ENCODE measurements at places on chromosomes 7 and 10. TPM values are rescaled to one million over a fixed set of nuclear protein-coding genes. Genes with fewer than 3 reads are reported as not detected.

GRCh38 chr10:30365278-30365677 is 16.2 kb upstream of the MTPAP start:
- DNase-seq, result no peak

GHRHR gene
- not detected for total RNA-seq

DNA sequence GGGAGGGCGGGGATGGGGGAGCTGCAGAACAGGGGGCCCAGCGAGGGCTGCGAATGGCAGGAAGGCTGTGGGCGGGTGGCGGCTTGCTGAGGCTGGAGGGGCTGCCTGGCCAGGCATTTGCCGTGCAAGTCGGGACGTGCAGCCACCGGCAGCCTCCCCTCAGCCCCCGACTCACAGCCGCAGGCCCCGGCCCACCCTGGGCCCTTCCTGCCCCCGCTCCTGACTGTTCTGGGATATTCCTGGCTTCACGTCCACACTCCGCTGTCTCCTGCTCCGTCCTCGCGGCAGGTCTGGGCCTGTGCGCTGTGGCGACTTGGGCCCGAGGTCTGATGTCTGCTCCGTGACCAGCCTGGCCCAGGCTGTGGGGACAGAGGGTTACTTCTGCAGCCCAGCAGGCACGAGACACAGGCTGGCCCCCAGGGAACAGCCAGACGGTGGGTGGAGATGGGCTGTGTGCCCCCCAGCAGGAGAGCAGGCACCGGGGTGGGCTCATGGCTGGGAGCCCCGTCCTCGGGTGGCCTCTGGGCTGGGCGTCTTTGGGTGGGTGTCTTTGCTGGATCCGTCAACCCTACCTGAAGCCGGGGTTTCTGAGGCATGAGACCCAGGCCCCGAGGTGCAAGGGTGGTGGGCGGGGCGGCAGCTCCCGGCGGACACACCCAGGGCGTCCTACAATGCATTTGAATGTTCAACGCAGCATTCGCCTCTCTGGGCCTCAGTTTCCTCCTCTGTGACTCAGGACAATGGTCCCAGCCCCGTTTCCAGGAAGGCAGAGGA is 86.5 kb downstream of the FOXL3 start:
- no peak for DNase-seq

GRCh38 chr10:14478604-14479003 is 147.9 kb upstream of the FRMD4A start:
- no peak for DNase-seq

DNA sequence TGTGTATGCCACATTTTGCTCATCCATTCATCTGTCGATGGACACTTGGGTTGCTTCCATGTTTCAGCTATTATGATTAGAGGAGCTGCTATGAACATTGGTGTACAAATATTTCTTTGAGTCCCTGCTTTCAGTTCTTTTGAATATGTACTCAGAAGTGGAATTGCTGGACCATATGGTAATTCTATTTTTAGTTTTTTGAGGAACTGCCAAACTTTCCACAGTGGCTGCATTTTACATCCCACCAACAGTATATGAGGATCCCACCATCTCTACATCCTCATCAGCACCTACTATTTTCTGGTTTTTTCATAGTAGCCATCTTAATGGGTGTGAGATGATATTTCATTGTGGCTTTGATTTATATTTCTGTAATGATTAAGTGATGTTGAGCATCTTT is 44.7 kb upstream of the ZMIZ2 start:
- DNase-seq, result no peak

DNA sequence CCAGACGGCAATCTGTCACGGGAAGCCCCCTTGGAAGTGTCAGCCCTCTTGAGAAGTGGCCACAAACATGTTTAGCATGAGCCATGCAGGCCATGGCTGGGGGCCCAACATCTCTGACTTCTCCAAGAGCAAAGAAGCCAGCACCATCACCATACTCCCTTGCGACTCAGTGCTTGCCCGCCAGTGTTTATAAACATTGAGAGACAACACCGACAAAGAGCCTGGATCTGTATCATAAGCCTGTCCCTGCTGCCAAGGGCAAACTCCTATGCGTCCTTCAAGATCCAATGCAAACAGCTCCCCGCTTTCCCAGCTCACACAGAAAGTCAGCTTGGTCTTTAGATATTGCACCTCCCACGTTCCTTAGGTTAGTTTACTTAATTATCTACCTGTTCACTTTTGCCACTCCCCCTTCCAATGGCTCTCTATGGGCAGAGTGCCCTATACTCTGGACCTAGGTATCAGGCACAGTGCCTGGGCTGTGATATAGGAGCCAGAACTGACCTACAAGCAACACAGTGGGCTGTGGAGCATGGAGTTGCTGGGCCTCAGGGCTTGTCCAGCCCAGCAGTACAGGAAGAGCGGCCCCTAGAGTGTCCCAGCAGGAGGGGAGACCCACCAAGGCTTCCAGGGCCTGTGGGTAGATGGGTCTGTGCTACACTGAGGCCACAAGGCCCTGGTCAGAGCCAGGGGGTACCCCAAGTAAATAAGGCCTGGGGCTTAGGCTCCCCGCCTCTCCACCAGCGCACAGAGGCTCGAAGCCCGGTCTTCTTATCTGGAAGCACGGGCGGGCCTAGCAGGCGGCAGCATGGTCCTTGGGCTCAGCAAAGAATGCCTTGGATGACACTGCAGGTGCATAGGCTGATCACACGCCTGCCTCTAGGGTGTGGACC is 37.7 kb downstream of the CAMK2B start:
- DNase-seq, result no peak

SMKR1 gene
- total RNA-seq, result 1.7 TPM

- DNase-seq, result no peak
Observed at GRCh38 chr10:22369434-22370072, 24.3 kb downstream of the SPAG6 start.

GRCh38 chr7:148395990-148396716 is 194.4 kb upstream of the C7orf33 start:
- no peak for DNase-seq

DNA sequence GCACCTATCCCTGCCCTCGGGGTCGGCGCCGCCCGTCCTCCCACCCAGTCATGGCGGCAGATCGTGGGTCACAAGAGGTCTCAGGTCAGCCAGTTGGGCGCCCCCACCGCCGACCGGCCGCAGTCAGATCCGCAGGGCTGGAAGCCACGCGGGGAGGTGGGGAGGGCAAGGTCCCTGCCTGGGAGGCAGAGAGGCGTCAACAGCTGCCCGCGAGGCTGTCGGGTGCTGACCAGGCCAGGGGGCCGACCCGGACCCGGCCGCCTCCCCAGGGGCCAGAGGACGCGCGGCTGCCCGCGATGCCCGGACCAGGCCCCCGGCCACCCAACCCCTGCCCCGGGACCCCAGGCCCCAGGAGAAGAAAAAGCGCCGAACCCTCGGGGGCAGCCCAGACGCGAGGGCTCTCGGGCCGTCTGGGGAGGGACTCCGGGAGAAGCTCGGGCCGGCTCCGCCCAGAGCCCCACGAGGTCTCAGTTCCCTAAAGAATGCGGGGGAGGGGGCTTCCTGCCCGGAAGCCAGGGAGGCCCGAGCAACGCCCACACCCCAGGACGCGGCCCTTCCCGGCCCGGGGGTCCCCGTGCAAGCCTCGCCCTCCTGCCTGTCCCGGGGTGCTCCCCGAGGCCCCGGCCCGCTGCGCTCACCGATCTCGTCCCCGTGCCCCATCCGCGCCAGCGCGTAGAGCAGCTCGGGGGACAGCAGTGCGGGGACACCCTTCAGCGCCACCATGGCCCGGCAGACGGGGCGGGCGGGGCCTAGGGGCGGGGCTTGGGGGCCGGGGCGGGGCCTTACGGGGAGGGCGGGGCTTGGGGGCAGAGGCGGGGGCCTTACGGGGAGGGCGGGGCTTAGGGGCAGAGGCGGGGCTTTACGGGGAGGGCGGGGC is at the start of gene FUOM:
TSS of gene FUOM (minus strand) at position 735 of the 877 bp plus-strand sequence. CDS start at position 723, 12 bp downstream.
- peak; percentile 68 for DNase-seq

GRCh38 chr7:76302347-76303201 is at the start of gene HSPB1:
Gene HSPB1, plus strand, starts transcription at chr7:76302673. Its CDS starts 40 bp downstream, at chr7:76302713.
- peak; percentile 62 for DNase-seq

DNA sequence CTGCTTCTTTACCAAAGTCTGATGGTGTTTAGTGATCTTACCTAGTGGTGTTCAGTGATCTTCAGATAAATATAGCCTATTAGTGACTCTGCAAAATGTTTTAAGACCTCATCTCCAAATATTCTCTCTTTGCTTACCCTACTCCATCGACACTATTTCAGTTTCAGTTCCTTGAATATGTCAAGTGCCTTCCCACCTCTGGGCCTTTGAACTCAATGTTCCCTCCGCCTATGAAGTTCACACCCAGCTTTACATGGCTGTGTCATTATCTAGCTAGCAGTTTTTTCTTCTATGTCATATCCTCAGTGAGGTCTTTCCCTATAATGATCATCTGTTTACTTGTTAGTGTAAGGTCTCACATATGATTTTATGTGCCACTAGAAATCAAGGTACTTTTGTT is 322.6 kb downstream of the DGKB start:
- DNase-seq, result no peak

DNA sequence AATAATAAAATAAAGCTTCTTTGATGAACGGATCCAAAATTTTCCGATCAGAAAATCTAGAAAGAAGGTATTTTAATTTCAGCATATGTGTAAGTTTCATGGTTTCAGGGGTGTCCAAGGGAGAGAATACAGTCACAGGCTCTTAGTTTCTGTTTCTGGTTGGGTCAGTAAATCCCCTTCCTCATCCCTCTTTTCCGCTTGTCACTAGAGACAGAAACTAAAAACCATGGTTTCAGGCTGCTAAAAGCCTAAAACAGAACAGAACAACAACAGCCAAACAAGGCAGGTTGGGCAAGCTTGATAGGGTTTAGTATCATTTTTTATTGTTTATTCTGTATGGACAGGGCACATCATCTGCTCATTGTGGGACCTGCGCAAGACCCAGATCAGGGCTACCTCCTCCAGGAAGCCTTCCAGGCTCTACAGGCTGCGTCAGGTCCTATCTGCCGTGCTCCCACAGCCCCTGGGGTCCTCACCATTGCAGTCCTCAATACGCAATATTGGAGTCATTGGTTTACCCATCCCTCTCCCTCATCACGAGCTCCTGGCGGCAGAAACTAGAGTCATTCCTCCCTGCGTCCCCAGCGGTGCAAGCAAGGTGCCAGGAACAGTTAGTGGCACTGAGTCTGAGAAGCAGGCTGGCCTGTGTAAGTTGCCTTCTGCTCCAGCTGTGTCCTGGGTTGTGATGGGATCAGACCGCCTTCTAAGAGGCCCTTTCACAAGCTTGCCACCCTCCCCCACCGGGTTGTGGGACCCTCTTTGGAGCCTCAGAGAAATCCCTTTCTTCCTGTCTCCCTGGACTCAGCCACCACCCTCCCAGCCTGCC is 70.2 kb upstream of the CUX1 start:
- no peak for DNase-seq

DNA sequence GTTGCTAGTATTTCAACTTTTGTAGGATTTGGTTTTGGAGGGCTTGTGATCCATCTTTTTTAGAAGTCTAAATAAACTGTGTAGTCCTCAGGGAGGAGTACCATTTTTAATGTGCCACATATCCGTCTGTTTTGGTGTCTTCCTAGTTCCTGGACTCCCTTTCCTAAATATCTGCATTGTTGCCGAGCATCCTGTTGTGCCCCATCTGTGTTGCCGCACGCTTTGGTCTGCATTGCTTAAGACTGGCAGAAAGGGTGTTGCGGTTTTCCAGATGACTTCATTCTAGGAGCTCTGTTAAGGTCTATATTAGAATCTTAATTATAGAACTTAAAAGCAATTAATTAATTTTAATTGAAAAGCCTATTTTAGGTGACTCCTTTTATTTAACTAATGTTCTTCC is 49.4 kb downstream of the RBM33 start:
- DNase-seq, result no peak

DNA sequence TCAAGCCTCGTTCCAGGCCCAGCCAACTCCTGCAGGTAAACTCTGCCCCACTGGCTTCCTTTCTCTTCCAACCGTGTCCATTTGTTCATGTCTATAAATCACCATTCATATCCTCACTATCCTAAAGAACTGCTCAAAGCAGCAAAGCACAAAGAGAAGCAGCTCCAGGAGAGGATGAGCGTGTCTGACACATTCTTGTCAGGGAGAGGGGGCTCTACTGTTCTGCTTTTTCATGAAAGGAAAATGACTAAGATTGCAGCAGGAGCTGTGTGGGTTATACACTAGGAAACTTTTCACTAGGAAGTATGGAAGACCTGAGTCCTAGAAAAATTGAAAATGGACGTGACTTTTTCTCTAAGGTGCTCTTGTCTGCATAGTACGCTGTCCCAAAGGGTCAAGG is 16.7 kb downstream of the AGFG2 start:
- no peak for DNase-seq

DNA sequence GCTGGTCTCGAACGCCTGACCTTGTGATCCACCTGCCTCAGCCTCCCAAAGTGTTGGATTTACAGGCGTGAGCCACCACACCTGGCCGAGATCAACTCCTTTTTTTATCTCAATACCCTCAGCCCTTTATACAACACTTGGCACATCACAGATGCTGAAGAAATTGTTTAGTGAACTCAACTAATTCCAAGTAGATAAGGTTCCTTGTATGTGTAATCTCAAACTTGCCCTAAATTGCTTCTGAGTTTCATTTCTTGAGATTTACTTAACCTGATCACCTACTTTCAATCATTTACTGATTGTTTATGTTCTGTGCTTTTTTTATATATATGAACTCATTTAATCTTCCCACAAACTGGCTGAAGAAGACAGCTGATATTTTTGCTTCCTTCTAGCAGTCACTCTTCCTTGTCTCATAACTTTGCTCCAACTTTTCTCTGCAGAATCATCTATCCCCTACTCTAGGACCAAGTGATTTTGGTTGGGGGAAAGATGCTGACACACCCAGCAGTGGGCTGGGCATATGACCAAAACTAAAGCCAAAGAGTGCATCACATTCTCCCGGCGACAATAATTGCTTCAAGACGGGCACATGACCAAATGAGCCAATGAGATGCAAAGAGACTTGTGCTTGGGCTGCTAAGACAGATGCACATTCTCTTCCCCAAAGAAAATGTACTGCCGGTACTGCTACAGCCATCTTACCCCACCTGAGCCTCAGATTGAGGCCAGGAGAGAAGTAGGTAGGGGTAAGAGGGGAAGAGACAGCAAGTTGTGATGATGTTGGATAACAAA is 40.3 kb upstream of the ARID5B start:
- no peak for DNase-seq

DNA sequence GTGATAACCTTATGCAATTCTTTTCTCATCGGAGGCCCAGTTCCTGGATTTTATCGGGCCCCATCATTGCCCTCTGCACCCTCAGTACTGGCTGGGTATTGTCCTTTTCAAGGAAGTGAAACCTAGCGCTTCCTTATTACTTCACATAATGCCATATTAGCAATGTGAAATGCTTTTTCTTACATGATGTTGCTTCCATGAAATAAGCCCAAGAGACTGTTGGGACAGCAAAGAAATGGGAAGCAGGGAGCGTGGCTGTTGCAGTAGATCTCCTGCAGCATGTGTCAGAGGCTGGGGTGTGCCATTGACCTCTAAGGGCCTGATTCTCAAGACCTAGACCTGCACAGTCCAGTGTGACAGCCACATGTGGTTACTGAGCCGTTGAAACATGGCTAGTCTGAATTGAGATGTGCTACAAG is 8.1 kb downstream of the CHN2 start:
- DNase-seq, result no peak

Data from T-cell (primary cell).